ENCODE measurements at places on chromosomes 3 and 15. TPM values are rescaled to one million over a fixed set of nuclear protein-coding genes. Genes with fewer than 3 reads are reported as not detected.

Gene SLC38A3
- not detected for total RNA-seq

Gene TUSC2
- 28.0 TPM for total RNA-seq

Gene TMEM207
- total RNA-seq: not detected

DNA sequence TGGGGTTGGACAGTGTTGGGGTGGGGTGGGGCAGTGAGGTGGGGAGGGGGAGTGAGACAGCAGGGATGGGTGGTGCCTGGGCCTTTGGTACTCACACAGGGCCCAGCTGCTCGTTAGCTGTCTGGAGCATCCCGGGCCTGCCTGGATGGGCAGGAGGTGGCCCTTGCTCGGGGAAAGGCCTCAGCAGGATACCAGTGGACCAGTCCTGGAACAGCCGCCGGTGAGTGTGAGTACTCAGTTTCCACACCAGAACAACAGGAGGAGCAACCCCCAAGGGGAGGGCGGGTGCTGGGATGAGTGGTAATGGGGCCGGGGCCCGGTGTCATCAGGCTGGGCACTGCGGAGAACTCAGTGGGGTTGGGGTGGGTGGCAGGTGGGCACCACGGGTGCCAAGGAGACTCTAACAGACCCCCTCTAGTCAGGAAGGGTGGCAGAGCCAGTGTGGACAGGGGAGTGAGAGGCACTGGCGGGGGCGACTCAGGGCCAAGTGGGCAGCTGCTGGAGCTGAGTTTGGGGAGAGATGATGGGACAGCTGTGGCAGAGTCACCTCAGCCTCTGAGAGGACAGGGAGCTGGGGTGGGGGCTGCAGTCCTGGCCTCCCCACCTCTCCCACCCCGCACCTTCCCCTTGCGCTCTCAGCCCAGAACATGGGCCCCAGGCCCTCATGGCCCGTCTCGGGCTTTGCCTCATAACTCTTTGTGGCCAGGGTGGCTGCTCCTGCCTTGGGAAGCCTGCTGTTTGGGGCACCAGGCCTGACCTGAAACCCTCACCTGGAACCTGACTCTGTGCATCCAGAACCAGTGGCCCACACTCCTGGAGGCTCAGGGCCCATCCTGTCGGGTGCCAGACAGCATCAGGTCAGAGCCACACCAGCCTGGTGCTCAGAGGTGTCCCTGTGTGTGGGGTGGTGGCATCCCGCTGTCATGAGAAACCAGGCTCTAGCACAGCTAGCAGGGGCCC is 52.1 kb upstream of the PRR23E start:
- DNase-seq: no peak

DNA sequence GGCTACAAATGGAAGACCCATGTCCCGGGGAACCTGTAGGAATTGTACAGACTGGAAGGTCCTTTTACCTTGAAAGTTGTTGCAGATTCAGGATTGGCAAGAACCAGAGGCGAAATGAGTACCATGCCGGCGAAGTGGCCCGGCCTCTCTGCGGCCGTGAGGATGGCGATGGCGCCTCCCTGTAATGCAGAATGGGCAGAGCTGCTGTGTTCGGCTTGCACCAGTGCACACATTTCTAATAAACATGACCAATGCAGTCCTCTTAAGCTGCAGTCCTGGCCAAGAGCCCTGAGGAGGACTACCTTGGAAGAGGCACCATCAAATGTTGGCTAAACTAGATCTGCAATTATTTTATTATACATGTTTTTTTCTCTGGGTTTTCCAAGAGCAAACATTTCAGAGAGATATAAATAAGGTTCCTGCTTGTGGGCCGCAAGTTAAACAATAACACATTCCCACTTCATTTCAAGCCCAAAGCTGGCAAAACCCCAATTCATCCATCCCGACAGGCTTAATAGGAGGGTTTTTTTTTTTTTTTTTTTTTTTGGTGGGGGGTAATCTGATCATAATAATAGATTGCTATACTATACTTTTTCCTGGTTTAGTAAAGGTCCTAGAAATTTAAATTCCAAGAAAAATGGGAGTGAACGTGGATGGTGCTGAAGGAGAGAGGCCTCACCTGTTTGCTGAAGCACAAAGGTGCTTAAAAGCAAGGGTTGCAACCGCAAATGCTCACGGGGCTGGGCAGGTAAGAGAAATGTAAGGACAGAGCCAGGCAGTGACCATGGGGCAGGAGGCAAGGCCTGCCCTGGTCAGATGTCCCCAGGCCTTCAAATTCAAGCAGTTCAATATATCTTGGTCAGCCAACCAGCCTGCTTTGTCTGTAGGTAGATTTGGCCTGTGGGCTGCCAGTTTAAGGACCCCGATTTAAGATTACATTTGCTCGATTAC is 48.5 kb downstream of the ABTB1 start:
- no peak for DNase-seq

GRCh38 chr3:104750581-104750980 is 616.1 kb upstream of the ALCAM start:
- no peak for DNase-seq

- no peak for DNase-seq
Observed at GRCh38 chr3:57393977-57394376, 101.5 kb upstream of the ASB14 start.

- no peak for DNase-seq
Observed at GRCh38 chr3:73633916-73634344, 9.2 kb upstream of the PDZRN3 start.

- DNase-seq: no peak
Observed at GRCh38 chr3:15753056-15753710, 44.6 kb downstream of the ANKRD28 start.

DNA sequence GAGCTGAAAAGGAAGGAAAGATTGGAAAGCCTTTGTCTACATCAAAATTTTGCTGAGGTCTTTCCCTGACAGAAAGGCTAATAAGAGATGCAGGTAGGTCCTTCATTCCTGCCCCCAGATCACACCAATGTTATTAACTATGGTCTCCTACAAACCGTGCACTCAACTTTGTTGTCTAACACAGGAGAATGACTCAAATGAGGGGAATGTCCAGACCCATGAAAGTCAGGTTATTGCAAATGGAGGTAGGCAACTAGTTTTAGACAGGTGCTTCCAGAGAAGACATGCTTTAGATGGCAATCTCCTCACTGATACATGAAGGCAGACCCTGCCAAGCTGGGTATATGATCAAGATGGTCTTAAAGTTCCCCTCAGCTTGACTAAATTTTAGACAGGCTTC is 51.0 kb downstream of the NFKBIZ start:
- no peak for DNase-seq

DNA sequence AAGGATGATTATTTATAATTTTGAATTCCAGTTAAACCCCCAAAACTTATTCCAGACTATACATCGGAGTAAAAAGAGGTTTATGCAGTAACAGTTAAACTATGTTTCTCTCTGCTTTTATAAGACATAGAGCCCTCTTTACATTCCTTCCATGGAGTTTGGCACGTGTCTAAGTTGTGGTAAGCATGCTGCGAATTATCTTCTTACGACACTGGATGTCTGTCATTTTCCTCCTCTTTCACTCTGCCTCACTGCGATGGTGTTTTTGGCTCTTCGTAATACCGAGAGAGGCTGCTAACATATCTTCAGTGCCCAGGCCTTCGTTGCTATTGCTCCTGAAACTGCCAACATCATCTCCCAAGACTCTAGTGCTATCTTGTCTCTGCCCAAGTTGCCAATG is 83.9 kb upstream of the TGFBR2 start:
- no peak for DNase-seq

DNA sequence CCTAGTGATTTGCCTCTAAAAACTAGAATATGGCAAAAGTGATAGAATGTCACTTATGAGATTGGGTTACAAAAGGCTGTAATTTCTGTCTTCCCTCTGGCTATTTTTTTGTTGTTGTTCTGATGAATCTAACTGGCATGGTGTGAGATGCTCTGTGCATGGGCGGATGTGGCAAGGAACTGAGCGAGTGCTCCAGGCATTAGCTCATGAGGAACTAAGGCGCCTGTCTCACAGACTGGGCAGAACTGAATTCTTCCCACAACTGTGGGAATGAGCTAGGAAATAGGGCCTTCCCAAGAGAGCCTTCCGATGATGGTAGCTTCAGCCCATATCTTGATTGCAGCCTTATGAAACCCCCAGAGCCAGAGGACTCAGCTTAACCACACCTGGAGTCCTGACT is 222.5 kb downstream of the NR2F2 start:
- DNase-seq: no peak

Measured in glomerular endothelial cell (primary cell).